CD4-positive, alpha-beta T cell treated with Interleukin-15 for 4 hours (primary cell): ENCODE measurements at places on chromosomes 3 and 15.

DNA sequence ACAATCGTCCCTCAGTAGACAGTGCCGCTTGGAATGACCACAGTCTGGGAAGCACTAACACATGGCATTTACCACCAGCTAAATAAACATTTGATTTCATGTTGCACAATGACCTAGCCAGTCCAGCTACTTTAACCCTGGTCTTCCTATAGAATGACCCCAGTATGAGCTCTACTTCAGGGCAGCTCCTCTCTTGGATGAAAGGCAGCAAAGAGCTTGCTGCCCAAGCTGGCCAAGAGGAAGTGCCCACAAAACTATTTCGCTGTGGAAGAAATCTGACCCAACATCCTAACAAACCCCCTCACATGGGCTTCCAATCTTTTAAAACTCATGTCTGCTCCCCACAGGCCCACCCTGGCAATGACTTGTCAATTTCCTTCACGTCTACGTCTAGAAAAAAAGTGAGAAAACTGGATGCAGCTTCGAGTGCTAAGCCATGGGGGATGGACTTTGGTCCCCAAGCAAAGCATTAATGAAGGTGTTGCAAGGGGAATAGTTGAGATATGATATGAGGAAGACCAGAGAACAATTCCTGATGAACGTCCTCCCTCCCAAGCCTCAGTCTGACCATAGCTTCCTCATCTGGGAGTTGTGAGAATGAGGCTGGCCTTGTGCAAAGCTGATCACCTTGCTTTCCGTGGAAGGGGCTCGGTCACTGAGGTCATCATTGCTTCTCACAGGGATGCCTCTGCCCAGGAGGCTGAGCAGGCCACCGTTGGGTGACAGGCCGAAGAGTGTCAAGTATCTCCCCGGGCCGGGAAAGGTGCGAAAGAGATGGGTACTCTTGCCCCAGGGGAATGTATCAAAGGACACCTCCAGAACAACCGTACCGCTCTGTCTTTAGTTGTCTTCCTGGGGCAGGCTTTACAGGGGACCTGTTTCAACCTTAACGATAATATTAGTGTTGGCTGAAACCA, 964 bp downstream of the SLC25A20 start:
- no peak for DNase-seq

DNA sequence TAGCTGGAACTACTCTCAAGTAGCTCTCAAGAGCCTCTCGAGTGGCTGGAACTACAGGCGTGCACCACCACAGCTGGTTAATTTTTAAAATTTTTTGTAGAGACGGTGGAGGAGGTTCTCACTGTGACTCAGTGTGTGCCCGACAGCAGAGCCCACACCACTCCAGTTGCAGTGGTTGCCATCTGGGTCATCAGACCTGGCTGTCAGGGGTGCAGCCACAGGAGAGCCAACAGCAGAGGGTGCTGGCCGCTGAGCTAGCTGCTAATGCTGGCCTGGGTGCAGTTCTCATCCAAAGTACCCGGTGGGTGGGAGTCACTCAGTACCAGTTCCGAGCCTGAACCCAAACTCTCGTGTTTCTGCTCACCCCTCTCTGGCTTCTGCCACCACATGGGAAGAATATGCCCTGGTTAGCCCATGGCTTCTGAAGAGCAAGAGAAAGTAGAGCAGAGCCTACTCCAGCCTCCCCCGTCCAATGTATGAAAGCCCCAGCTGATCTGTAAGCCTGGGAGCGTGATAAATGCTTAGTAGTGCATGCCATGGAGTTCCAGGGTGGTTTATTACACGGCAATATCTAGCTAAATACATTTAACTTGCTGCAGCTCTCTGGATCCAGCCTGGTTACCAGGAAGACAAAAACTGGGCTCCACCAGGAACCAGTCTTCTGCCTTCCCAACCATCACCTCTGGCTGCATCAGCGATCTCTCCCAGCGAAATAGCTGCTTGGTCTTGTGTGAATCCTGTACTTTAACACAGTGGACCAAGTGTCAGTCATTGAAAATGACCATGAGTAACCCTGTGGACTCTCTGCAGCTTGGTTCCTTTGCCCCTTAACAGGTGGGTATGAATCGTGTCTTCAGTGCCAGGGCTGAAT, 17.1 kb downstream of the UMPS start:
- DNase-seq: no peak

DNA sequence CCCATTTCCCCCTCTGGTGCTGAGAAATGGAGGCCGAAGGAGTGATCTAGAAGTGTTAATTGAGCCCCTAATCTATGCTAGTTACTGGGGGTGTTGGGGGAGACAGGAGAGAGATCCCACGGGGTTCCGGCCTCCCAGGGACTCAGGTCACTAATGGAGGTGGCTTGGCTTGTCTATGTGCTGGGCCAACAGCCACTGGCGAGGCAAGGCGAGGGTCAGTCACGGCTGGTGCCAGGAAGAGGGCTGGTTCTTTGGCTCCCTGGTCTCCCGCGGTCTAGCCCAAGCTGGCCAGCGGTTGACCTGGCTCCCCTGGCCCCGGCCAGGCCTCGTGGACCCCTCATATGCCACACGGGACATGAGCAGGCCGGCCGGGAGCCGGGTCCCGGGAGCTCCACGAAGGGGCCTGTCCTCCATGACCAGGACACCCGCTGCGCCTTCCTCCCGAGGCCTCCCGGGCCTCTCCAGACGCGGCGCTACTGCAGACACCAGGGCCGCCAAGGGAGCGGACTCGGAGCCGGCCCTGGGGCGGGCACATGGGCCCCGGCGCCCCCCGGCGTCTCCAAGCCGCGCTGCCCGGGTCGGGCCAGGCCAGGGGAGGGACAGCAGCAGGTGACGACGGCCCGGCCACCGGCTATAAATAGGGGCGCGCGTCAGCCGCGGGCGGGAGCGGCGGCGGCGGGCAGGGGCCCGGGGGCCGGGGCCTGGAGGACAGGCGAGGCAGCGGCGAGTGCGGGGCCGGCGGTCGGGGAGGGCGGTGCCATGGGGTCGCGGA, at the start of gene ALPK3:
ALPK3 (plus strand) TSS at position 663 of the 772 bp plus-strand sequence; CDS start at position 760, 97 bp downstream.
- no peak for DNase-seq

GRCh38 chr3:16413321-16413720, 100.2 kb downstream of the RFTN1 start:
- DNase-seq: no peak

- DNase-seq: no peak
Measured at GRCh38 chr15:101191242-101191641, 60.6 kb downstream of the CHSY1 start.

- no peak for DNase-seq
Measured at GRCh38 chr15:89091627-89092220, 3.5 kb downstream of the ABHD2 start.

- DNase-seq: peak; percentile 51
Measured at GRCh38 chr15:60179786-60180391, 175.8 kb downstream of the FOXB1 start.

DNA sequence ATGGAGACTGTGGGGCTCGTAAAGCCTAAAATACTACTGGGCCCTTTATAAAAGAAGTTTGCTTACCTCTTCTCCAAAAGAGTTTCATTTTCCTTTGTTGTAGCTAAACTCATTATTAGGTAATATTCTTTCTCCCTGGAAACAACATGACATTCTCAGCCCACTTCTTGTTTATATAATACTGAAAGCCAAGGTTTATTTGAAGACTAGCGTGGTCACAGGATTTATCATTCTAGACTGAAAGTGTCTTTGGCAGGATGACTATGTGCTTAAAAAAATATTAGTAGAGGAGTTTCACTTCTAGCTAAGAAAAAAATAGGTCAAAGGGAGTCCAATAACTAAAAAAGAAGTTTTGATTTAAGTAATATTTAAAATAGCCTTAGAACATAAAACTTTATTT, 1085.2 kb upstream of the CADM2 start:
- no peak for DNase-seq

- no peak for DNase-seq
Measured at GRCh38 chr3:188712248-188712924, 459.4 kb upstream of the TPRG1 start.

DNA sequence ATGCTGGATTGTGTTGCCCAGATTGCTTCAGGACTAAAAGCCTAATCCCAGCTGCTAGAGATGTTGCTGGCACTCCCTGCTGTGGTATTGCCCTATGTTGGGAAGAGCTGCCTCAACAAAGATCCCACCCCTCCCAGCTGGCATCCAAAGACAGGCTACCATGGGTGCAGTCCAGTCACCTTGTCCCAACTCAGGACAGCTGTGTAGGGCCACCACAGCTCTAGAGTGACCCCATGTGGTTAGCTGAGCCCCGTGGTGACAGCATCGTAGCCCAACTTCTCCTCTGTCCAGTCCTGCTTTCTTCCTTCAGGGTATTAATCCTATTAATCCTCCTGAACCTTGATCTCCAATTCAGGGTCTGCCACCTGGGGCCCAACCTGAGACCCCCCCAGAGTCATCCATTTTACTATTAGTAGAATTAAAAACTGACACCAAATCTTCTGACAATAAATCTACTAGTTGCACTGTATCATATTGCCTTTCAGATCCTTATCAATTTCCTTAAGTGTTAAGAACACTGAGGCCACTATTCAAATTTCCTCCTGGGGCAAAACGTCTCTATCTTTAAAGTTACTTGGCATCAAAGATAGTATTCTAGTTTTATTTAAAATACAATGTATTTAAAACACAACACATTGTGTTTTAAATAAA, 83.5 kb downstream of the AQP9 start:
- no peak for DNase-seq

DNA sequence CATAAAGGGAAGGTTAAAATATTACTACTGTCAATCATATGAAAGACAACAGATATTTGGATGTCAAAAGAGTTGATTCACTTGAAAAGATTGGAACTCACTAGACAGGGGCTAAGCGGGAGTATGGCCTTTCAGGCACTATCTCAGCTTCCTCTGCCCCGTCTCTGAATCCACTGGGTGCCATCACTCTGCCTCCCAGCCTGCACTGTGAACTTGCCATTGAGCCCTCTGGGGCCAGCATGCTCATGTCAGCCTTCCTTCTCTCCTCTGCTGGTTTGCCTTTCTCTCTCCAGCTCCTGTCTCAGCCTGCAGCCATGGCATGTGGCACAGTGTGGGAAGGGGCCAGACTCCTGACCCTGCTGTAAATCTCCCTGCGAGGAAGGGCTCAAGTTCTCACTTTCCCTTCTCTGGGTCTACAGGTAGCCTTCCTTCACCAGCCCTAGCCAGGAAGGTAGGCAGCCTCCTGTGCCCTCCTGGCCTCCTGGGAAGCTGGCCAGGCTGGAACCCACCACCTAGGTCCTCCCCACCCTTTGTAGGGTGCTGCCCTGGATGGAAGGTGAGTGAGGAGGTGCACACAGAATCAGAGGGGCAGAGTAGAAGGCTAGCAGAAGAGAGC, 54.0 kb upstream of the SLCO2A1 start:
- no peak for DNase-seq
